Nasal cavity respiratory epithelium epithelial cell of viscerocranial mucosa (primary cell): ENCODE measurements at places on chromosomes 3 and 15. TPM values are rescaled to one million over a fixed set of nuclear protein-coding genes. Genes with fewer than 3 reads are reported as not detected.

Gene GTPBP8
- 29.0 and 30.8 TPM in 2 replicates for total RNA-seq

Gene ZNF860
- total RNA-seq, result 2.1 and 3.8 TPM in 2 replicates

Gene NOX5
- under 0.01 and 0.07 TPM in 2 replicates for total RNA-seq

Gene RGMA
- total RNA-seq, result 3.1 and 6.6 TPM in 2 replicates

Gene ELL3
- 21.9 and 24.1 TPM in 2 replicates for total RNA-seq

Gene CP
- 9.7 TPM in 1 of 2 replicates, not detected in the other for total RNA-seq

Gene HYAL1
- 4.5 and 5.8 TPM in 2 replicates for total RNA-seq

Gene DISP2
- total RNA-seq, result under 0.01 and 0.21 TPM in 2 replicates

Gene TM6SF1
- total RNA-seq, result 0.71 and 1.7 TPM in 2 replicates

Gene SNURF
- total RNA-seq, result 7.9 and 53.2 TPM in 2 replicates

Gene ZFYVE19
- 18.8 and 30.3 TPM in 2 replicates for total RNA-seq

Gene GNAT1
- not detected in 2 replicates for total RNA-seq

Gene CHRNA3
- not detected in 2 replicates for total RNA-seq

Gene CTXN2
- not detected in 2 replicates for total RNA-seq

Gene MST1
- 5.0 and 5.5 TPM in 2 replicates for total RNA-seq

Gene STRIT1
- total RNA-seq, result not detected in 2 replicates

Gene CHSY1
- 27.7 and 34.9 TPM in 2 replicates for total RNA-seq

Gene CSTA
- total RNA-seq, result 114 and 450 TPM in 2 replicates

Gene WDR93
- 0.07 TPM in 1 of 2 replicates, not detected in the other for total RNA-seq

Gene ARID3B
- total RNA-seq, result 5.5 and 8.6 TPM in 2 replicates

Gene MYH15
- total RNA-seq, result under 0.01 and 0.07 TPM in 2 replicates

Gene IGSF11
- under 0.01 and 0.21 TPM in 2 replicates for total RNA-seq

Gene RASGRF1
- total RNA-seq, result 0.78 TPM in 1 of 2 replicates, not detected in the other

Gene DPPA2
- total RNA-seq, result not detected in 2 replicates

Gene IL17RE
- total RNA-seq, result 1.4 and 4.0 TPM in 2 replicates

Gene SLC25A20
- total RNA-seq, result 8.9 and 11.3 TPM in 2 replicates

Gene GOLGA8G
- 0.07 TPM in 1 of 2 replicates, not detected in the other for total RNA-seq

Gene MUC13
- not detected in 2 replicates for total RNA-seq

Gene SIDT1
- 0.34 and 2.3 TPM in 2 replicates for total RNA-seq

Gene NR2F2
- 1.7 and 12.0 TPM in 2 replicates for total RNA-seq

Gene PCOLCE2
- total RNA-seq, result 2.4 and 6.3 TPM in 2 replicates

Gene FEZF2
- not detected in 2 replicates for total RNA-seq

Gene TICRR
- total RNA-seq, result under 0.01 and 0.14 TPM in 2 replicates

Gene GOLGA6L7
- not detected in 2 replicates for total RNA-seq

Gene FANCD2OS
- total RNA-seq, result not detected in 2 replicates
